IPS-NIHi11 (cell line): ENCODE measurements at places on chromosomes 2 and 18.
A peak's percentile ranks its signal among the peaks of the same experiment; 100 is the strongest.

GRCh38 chr2:17251171-17251570, 267.1 kb downstream of the RAD51AP2 start:
- no peak for DNase-seq

DNA sequence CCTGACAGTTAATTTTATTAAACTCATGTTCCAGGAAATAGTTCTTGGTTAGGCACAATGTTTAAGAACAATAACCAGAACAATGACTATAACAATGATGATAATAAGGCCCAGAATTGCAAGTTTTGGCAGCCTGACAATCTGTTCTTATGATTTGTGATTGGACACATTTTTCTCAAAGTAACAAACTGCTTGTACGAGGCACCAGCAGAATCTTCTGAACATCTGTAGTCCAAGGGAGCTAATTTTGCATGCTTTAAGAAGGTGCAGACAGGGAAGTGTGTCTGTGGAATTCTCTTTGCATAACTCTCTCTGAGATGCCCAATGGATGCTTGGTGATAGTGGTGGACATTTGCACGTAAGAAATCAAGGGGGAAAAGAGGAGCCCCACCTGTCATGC, 709.3 kb downstream of the SLC4A3 start:
- no peak for DNase-seq

DNA sequence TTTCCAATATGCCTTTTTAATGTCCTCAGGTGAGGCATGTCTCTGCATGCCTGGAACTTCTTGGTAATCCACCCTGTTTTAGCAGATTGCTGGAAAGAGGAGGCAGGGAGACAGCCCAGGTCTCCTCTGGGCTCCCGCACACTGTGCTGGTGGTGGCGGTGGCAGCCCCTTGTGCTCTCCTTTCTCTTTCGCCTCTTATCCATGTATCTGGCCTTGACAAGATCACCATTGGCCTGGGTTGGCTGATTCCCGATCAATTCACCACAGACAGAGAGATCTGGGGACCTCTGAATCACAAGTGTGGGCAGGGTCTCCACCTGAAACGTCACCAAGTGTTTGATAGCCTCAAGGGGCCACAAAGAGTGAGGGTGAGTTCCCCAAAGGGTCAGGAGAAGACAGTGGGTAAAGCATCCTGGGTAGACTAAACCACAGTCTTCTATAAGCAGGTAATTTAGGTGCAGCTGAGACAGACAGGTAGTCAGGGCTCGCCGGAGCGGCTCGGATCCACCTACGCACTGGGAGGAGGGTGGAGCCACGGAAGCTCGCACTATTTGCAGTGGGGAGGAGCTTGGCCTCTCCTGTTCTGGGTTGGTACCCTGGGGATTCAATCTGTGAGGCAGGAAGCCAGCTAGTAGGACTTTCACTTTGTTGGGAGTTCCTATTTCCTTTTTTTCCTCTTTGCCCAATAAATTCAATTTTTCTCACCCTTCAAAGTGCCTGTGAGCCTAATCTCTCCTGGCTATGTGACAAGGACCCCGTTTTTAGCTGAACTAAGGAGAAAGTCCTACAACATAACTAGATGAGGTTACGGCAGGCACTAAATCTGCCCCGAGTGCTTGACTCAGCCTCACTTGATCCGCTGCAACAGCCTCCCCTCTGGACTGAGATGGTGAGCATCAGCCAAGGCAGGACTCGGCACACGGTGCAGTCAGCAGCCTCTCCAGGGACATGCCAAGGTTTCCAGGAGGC, 57.6 kb downstream of the SLC4A3 start:
- DNase-seq = peak; percentile 83

DNA sequence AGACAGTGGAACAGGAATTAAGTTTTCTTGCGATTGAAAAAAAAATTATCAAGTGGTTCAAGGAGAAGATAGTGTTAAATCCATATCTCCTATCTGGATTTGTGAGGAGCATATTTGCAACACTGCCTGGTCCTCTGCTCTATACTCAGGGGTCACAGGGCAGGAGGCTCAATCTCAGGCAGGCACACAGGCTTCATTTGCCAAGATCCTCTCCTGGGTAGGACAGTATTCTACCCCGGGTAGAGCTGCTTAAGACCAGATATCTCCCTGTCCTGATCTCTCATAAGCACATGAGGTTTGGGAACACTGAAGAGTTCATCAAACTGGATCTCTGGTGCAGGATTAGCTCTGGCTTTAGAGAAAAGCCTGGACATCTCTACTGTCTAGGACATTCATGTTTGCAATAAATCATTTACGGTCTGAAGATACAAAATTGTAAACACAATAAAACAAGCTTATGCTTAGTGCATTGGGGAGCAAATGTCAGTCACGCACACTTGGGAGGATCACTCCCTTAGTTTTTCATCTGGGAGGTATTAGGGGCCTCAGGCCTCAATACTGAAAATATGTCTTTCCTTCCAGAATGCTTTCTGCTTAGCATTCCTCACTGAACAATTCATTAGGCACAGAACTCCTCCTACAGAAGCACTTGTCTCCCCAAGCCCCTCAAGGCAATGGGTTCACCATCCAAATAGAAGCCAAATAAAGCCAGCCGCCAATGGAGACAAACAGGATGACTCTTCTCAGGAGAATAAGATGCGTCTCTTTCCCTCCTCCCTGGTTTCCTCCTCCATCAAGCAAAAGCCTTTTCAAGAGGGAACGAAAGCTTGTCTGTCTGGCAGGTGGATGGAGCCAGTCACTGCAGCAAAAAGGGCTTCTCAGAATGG, 34.1 kb upstream of the LCLAT1 start:
- no peak for DNase-seq

DNA sequence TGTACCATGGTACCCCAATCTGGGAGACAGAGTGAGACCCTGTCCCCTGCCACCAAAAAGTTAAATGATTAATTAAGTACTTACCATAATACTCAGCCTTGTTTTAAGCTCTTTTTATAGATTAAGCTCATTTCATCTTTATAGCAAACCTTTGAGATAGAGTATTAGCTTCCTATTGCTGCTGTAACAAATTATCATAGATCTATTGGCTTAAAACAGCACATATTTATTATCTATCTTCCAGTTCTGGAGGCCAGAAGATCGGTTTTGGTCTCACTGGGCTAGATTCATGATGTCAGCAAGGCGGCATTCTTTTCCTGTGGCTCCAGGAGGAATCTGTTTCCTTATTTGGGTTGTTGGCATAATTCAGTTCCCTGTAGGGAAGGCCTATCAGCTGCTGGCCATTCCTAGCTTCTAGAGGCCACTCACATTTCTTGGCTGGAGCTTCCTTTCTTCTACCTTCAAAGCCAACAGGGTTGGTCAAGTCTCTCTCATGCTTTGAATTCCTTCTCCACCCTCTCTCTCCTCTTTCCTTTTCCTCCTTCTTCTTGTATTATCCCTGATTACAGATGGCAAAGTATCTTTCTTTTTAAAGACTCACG, 13.7 kb upstream of the GREB1 start:
- DNase-seq = no peak

DNA sequence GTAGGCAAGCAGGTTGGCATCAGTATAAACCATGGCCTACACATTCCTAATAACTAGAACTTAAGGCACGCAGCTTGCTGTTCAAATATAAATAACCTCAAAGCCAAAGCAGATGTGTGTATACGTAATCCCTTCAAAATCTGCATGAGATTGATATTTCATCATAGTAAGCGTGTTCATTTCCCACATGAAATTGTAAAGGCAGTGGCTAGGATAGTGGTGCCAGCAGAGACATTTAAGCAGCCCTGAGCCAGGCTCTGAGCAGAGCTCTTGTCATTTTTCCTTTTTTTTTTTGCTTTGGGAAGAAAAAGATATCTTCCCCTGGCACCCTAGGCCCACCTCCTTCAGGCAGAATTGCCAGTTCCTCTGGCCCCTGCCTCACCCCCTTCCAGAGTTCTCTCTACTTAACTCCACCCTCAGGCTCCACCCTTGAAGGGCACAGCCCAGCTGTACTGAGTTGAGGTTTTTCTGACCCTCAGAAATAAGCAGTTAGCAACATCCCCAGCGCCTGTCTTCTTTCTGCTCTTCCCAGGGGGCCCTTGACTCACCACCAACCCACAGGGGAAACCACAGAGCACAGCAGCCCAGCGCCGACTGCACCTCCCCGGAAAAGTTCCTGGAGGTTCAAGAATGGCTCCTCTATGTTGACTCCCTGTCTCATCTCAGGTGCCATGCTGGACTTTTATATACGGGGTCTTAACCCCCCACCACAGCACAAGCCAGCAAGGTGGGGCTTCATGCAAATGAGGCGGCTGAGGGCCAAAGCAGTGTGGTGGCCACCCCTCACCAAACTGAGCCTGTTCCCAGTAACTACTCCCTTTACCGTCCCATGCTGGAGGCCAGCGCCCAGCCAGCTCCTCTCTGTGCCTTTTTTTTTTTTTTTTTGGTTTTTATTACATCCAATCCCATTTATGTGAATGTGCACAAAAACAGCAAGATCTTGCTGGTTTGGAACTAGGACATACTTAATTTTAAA, 84.7 kb downstream of the EHD3 start:
- DNase-seq = no peak
